ENCODE measurements at places on chromosomes 4 and X.

- DNase-seq = no peak
Observed at GRCh38 chr4:53556651-53557050, 34.6 kb downstream of the LNX1 start.

DNA sequence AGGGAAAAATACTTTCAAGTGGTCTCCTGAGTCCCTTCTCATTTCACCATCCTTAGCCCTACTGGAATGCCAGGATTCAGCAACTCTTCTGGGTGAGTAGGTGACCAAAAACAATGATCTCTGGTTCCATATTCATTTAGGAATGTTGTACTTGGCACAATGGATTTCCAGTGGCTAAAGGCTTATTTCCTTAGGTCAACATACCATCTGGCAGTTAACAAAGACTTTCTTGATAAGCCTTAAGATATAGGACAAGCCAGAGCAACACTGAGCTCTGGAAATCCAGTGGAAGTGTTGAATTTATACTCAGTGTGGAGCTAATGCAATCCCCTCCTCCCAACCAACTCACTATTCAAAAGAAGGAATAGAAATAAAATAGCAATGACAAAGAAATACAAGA is 139.4 kb upstream of the EMCN start:
- no peak for DNase-seq

- DNase-seq = no peak
Observed at GRCh38 chrX:66042307-66043077, 2.6 kb upstream of the VSIG4 start.

DNA sequence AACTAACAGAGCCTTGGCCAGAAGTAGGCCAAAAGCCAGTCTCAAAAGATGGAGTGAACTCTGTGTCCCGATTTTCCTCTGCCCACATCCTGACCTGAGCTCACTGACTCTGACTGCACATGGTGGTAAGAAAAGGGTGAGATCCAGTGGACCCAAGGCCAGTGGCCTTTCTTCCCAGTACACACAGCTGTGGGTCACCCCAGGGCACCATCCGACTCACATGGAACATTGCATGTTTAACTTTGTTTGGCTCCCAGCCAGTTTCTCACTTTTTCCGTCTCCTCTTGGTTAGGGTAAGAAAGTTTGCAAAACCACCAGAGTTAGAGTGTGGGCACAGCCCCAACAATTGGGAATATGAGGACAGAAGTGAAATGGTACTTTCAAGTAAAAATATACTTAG is 69.8 kb downstream of the GAB1 start:
- DNase-seq = no peak

GRCh38 chrX:99798936-99799335 is 611.1 kb downstream of the PCDH19 start:
- no peak for DNase-seq

DNA sequence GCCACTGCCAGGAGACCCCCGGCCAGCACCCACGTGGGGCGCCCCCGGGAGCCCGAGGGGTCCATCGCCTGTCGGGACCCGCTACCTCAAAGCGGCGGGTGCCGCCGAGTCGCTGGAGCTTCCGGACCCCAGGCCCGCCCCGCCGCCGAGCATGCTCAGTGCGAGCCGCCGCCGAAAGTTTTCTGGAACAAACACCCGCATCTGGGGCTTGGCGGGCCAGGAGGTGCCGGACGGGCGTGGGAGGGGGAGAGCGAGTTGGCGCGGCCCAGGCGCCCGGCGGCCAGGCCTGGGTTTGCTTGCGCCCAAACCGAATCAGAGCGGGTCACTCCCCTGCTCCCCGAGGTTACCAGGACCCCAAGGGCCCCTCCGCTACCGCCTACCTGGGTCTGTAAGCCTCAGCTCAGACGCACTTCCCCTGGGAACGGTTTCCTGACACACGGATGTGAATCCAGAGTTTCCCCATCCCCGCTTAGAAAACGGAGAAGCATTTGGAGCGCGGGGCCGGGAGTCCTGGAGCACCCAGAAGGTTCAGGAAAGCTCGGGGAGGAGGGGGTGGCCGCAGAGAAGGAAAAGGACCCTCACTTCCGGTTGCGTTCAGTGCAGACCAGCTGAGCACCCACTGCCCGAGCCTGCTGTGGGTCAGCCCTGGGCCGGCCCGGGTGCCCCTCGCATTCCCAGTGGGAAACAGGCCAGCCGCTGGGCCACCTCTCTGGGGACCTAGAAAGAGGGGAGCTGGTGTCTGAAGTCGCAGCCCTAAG is at the start of gene EVC2:
Gene EVC2 (minus strand): TSS at position 111 of the 758 bp plus-strand sequence. CDS start 46 bp downstream, at position 65.
- no peak for DNase-seq

DNA sequence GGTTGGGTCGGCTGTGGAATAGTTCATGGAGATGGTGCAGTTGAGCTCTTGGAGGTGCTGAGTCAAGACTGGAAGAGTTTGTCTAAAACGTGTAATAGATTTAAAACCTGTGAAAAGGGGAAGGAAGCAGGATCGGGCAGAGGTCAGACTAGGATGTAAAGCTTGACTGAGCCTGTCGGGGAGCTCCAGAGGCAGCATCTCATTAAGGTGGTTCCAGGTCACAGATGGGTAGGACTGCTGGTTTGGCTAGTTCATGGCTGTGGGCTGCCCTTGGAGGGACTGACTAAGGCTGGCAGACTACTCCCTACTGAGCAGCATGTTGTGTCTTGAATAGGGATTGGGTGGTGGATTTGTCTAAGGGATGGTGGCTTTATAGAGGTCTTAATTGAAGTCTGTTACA is 28.4 kb upstream of the WDR1 start:
- no peak for DNase-seq

Measured in GM10248 (cell line).